ENCODE measurements at places on chromosomes 6 and 20.

- no peak overlapping the region for H3K4me3 ChIP-seq
- H3K27me3 ChIP-seq, result no peaks in the 10 kb centered on the region
- DNase-seq, result no peak
- H3K27ac ChIP-seq, result no peak overlapping the region
These were observed 17.5 kb downstream of the ZNF391 start for GRCh38 chr6:27406085-27406484.

- H3K36me3 ChIP-seq, result no peaks in the 10 kb centered on the region
- H3K27me3 ChIP-seq, result no peaks in the 10 kb centered on the region
- DNase-seq, result no peak
- peaks cover 12% of the 10 kb centered on the region for H3K4me1 ChIP-seq
These were observed 96.3 kb downstream of the RFPL4B start for GRCh38 chr6:112443179-112444065.

GRCh38 chr20:34907616-34908469 lies 31.4 kb downstream of the ACSS2 start:
- peaks cover 9% of the 10 kb centered on the region for H3K4me1 ChIP-seq
- no peaks in the 10 kb centered on the region for H3K27me3 ChIP-seq
- H3K4me3 ChIP-seq, result no peak overlapping the region
- H3K36me3 ChIP-seq, result no peaks in the 10 kb centered on the region
- H3K27ac ChIP-seq, result peak overlapping the region; percentile 84

GRCh38 chr6:46044881-46045617 lies 29.4 kb upstream of the CLIC5 start:
- no peak for DNase-seq
- no peaks in the 10 kb centered on the region for H3K36me3 ChIP-seq
- no peak overlapping the region for H3K4me3 ChIP-seq
- no peaks in the 10 kb centered on the region for H3K27me3 ChIP-seq
- peaks cover 20% of the 10 kb centered on the region for H3K4me1 ChIP-seq

- H3K27me3 ChIP-seq, result no peaks in the 10 kb centered on the region
- peaks cover 24% of the 10 kb centered on the region for H3K4me1 ChIP-seq
- DNase-seq, result no peak
- no peak overlapping the region for H3K4me3 ChIP-seq
- no peaks in the 10 kb centered on the region for H3K36me3 ChIP-seq
These were observed 51.4 kb downstream of the TMEM242 start for GRCh38 chr6:157271911-157272310.

Data from mesothelial cell of epicardium (in vitro differentiated cells).